Ovary (tissue), 10 donors: ENCODE measurements at places on chromosomes 11 and 22. TPM values are rescaled to one million over a fixed set of nuclear protein-coding genes. Genes with fewer than 3 reads are reported as not detected.

Gene SYT12
- 0.87 TPM for total RNA-seq

Gene SLC35E4
- 3.1 TPM for total RNA-seq

Gene MIOX
- total RNA-seq: not detected

Gene TYR
- not detected for total RNA-seq

Gene DUSP8
- total RNA-seq: 1.3 TPM

Gene TBX1
- 3.2 TPM for total RNA-seq

Gene IGHMBP2
- total RNA-seq: 13.7 TPM

Gene OR6A2
- not detected for total RNA-seq

Gene OR2D2
- total RNA-seq: not detected

Gene LARGE2
- total RNA-seq: 2.8 TPM

Gene HEPACAM
- total RNA-seq: not detected

Gene LRP4
- 9.9 TPM for total RNA-seq

Gene RBMXL2
- not detected for total RNA-seq

Gene KCNE3
- total RNA-seq: 3.1 TPM

Gene CELSR1
- 4.2 TPM for total RNA-seq

Gene TMPRSS4
- not detected for total RNA-seq

Gene TMA7B
- total RNA-seq: not detected

Gene PIH1D2
- 2.4 TPM for total RNA-seq

Gene PGA5
- 0.94 TPM for total RNA-seq

Gene SLN
- not detected for total RNA-seq

Gene CRYBB3
- total RNA-seq: not detected
